ENCODE measurements at places on chromosomes 4 and X.

DNA sequence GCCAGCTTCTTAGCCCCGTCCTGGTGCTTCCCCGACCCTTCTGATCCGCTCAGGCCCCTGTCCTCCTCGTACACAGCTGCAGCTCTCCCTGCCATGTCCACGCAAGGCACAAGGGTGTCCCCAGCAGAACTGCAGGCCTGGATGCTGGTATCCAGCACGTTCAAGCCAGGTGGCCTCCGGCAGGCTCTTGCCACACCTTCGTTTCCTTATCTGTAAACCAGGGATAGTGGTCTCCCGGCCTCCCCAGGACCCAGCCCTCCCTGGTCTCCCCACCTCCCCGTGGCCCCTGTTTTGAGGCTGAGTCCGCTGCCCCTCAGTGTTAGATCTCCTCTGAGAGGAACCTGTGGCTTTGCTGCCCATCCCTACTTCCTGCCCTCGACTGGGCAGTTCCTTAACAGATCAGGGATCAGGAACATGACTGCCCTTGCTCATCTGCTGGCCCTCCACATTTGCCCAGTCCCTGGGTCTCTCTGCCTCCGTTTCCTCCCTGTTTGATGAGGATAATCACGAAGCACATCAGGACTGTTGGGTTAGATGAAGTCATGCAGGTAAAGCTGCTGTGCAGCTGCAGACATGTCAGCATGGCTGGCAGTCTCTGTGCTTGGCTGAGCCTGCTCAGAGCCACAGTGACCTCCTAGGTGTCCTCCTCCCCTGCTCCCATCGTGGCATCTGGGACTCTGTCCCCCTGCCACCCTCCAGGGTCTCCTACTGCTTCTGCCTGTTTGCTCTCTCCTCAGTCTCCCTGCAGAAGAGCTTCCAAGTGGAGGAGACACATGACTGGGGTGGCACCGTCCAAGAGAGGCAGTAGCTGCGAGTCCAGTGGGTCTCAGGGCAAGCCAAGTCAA, 32.9 kb downstream of the PIGG start:
- DNase-seq = no peak

GRCh38 chrX:154476821-154477220, 2.3 kb downstream of the LAGE3 start:
- DNase-seq = no peak

DNA sequence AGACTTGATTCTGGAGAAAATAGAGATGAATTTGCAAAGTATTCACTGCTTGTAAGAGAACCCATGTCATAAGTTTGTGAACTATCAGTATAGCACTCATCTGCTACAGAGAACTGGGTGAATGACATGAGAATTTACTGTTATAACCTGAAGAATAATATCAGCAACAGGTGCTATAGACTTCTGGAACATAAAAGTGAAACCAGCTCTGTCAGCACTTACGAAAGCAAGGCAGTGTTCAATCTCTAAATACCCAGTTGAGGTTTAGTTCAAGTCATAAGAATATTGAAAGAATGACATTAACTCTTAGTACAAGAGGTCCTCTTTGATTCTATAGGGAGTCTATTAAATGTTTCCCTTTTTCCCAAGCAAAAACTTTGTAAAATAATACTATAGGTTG, 232.9 kb upstream of the ANKRD50 start:
- no peak for DNase-seq

DNA sequence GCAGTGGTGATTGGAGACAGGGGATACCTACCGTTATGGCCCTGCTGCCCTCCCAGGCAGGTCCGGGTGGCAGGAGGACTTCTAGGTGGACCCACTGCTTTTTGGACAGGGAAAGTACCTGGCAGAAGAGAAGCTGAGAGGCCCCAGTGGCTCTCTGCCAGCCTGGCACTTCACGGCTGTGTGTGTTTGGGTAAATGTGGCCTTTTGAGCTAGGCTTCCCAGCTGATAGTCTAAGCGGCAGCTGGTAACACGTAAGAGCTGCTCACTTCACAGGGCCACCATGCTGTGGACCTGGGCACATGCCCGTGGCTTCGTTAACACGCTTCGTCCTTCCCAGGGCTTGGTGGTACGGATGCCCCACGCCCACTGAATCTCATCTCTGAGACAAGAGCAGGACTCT, 92.0 kb upstream of the CLCN4 start:
- no peak for DNase-seq

DNA sequence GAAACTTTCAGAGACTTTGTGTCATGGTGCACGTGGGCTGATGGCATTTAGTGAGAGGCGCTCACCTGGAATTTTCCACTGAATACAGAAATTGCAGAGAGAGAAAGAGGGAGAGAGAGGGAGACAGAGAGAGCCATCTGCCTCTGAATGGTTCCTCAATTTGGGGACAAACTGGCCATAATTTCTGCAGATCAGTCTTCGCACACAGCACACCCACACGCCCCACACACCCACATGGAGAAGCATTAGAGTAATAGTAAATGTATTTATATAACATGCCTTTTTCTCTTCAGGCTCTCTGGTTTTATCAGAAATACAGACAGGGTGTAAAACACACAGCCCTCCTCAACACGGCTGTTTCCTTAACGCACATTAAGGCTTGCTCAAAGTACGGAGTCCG, 38.6 kb downstream of the PRKX start:
- no peak for DNase-seq

DNA sequence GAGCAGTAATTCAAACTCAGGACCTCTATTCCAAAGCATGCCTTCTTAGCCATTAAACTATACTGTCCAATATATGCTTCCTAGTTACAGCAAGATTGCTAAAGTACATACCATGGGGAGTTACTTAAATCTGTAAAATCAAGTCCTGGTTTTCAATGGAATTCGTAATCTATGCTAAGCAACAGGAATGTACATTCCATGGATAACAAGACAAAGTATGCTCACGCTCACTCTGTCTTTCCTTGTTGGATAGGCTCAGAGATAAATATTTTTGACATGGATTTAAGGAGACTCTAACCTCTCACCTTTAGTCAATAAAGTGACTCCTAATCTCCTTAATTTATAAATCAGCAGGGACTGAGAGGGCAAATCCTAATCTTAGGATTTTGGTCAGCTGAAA, 47.3 kb upstream of the STK26 start:
- DNase-seq = no peak

DNA sequence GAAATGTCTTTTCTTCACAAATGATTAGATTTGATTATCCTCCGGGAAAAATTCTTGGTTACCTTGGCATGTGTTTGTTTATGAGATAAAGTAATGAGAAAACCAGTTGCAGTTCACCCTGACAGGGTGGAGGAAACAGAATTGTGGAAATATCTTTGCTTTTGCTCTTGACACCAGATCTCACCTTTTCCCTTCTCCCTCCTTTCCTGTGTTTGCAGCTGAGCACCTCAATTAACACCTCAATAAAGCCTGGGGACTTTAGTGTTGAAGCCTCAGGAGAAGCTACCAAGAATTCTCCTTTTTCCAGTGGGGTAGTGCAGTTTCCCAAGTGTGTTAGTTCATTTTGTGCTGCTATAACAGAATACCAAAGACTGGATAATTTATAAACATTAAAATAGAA, 350.8 kb upstream of the IGFBP7 start:
- DNase-seq = no peak

DNA sequence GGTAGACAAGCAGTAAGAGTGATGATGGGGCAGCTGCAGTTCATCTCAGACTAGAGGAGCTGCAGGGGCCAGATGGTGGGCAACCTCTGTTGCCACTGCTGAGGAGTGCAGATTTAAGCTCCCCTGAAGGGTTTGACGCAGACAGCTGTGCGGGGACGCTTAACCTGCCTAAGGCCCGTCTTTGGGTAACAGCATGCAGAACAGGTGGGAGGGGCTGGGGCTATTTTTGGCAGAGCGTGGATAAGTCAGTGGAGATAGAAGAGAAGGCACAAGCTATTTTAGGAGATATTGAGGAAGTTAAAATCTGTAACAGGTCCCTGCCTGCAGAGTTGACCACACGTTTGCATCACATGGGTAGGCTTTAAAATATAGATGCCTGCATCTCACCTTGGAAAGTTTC, 10.5 kb downstream of the CD99 start:
- no peak for DNase-seq

DNA sequence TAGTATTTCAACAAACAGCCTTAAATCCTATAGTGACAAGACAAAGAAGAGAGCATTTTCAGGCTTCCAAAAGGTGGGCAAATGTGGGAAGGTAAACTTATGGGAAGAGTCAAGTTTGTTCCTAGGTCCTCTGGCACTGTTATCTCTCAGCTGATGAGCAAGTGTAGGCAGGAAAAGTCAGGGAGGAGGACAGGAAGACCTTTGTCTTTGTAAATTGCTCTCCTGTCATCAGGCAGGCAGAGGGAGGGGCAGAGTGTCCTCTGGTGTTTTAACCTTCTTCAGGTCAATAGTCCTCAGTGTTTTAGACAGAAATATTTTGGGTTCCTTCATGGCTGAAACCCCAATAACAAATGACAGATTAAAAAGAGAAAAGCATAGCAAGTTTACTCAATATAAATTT, 13.5 kb upstream of the GEMIN8 start:
- DNase-seq = no peak

- no peak for DNase-seq
Measured at GRCh38 chr4:626201-627091, 1.1 kb downstream of the PDE6B start.

GRCh38 chrX:32191316-32191715, 1020.0 kb downstream of the DMD start:
- DNase-seq = no peak

GRCh38 chr4:84673475-84674240, 90.7 kb downstream of the CDS1 start:
- DNase-seq = no peak

DNA sequence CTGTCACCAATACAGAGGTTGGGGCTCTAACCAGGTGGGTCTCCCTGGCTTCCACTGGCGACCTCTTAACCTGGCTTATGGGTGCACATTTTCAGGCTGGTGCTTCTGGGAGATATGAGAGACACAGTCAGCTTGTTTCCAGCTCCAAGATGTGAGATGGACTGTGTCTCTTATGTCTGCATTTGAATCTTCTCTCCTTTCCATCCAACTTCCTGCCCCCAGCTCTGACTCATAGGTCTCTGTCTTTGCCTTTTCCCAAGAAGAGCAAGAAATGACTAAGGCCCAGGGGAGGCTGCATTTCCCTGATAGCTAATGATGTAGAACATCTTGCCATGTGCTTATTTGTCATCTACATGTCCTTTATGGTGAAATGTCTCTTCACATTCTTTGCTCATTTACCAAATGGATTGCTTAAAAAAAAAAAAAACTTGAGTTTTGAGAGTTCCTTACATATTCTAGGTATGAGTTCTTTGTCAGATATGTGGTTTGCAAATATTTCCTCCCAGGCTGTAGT, 3.2 kb upstream of the UXT start:
- DNase-seq = no peak
